ENCODE measurements at places on chromosomes 13 and 19.

GRCh38 chr13:39859898-39860297 lies 204.4 kb downstream of the COG6 start:
- no peak for DNase-seq

GRCh38 chr13:44362394-44363040 lies 11.1 kb upstream of the SERP2 start:
- no peak for DNase-seq

DNA sequence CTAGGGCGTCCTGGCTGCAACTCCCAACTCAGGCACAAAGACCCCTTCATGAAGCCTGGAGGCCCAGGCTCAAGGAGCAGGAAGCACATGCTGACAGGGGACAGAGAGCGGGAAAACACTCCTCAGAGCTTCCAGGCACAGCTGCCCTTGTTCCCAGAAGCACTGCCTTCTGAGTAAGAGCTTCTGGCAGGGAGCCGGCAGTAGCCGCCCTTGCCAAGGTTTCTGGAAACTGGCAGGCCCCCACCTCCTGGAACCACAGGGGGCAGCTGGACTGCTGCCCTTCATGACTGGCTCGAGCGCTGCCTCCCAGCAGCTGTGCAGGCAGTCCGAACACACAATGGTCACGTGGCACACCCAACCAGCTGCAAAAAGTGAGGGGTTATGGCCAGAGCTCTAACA lies 33.6 kb upstream of the EPHX3 start:
- DNase-seq, result no peak

- no peak for DNase-seq
Measured at GRCh38 chr13:95267662-95268342, 33.4 kb downstream of the ABCC4 start.

GRCh38 chr13:96297360-96297759 lies 207.5 kb downstream of the HS6ST3 start:
- no peak for DNase-seq

DNA sequence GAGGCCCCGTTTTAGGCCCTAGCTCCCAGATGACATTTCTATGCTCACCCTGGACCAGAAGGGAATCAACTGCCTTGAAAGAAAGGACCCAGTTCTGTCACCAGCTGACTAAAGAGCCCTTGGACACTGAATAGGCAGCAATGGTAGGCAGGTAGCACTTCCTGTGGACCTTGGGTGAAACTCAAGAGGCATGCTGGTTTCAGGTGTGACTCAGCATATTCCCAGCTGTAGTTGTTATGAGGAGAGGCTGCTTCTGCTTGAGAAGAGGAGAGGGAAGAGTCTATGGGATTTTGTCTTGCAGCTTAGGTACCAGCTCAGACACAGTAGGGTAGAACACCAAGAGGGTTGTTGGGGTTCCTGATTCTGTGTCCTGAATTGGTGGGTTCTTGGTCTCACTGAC lies 37.9 kb upstream of the HTR2A start:
- DNase-seq, result no peak

DNA sequence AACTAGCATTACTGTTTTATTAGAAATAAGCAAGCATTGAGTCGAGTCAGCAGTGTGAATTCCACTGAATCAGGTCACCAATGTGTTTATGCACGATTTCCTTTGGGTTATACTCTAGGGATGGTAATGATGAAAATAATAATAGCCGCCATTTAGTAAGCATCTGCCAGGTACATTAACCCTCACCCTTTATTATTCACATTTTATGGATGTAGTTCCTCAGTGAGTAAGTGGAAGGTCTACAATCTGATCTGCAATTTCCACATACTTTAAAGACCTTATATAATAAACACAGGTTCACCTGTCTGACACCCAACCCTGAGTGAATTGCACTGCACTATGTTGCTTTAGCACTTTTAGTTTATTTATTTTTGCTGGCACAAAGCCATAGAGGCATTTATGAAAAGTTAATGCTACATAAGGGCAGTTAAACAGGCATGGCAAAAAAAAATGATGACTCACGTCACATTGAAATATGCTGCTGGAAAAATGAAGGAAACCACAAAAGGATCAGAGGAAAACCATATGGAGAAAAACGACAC lies 122.4 kb downstream of the TRPC4 start:
- no peak for DNase-seq

GRCh38 chr19:4547303-4548237 lies 7.7 kb upstream of the LRG1 start:
- DNase-seq, result no peak

- no peak for DNase-seq
Measured at GRCh38 chr13:90362707-90363106, 984.8 kb upstream of the MIR17HG start.

GRCh38 chr13:33773790-33774462 lies 44.0 kb upstream of the RFC3 start:
- no peak for DNase-seq

DNA sequence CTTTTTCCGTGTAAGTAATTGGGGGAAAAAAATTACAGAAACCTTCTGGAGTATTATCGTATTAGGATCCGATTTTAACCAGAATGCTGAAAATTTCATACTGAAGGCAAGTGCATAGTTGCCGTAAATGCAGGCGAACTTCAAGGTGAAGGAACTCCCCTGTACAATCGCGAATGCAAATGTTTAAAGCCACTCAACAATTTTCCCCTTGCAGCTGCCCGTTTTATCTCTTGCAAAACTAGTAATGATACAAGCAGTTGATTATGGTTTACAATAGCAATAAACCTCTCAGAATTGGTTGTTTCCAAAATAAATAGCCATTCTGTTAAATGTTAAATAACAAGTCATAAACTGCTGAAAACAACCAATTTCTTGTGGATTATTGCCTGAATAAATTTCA lies 105.7 kb downstream of the DNAJC15 start:
- no peak for DNase-seq

DNA sequence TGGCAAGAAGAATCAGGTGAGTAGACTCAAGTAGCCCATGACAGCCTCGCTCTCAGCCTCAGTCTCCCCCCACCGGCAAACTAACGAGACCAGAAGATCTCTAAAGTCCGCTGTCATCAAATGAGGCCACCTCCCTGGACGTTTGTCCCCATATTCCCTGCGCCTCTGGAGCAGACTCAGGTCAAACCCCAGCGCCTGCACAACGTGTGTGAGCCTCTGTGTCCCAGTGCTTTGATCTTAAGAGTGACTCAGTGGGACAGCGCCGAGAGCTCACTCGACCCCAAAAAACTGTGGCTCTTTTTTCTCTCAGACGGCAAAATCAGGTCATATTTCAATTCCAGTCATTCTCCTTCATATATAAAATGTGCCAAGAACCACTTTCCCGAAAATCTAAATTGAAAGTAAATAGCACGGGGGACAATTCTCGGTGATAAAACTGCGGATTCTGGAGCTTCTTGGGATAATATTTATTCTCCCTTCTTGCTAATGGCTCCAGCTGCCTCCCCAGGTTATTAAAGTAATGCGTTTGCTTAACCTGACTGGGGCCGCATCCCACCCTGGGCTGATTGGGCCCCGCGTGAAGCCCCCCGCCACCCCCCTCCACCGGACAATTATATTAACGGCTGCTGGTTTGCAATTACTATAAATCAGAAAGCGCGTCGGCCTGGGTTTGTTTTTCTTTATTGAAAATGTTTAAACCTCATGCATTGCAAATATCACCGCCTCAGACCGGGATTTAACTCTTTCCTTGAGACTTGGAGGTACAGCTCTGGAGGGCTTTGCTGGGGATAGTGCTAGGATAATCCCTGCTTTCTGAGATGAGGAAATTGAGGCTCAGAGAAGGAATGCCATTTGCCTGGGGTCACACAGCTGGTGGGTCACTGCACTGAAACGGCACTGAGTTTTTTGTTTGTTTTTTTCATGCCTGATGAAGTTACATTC lies 37.5 kb upstream of the ZNRF4 start:
- no peak for DNase-seq

DNA sequence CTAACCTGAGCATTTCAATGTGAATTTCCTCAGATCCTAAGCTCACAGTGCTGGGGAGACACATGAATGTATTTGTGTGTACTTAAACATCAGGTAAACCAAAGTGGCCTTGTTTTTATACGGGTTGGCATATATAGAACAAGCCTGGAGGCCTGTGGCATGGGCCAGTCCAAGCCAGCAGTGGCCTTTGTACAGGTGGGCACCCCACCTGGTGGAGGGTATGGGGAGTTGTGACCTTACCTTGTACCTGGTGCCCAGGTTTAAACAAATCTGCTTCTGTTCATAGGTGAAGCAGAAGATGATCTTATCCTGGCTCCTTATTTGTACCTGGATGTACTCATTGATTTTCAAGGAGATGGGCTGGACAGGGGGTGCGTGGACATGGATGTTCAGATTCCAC lies 71.0 kb downstream of the ERICH6B start:
- DNase-seq, result no peak
